ENCODE measurements at places on chromosomes 3 and 15.

DNA sequence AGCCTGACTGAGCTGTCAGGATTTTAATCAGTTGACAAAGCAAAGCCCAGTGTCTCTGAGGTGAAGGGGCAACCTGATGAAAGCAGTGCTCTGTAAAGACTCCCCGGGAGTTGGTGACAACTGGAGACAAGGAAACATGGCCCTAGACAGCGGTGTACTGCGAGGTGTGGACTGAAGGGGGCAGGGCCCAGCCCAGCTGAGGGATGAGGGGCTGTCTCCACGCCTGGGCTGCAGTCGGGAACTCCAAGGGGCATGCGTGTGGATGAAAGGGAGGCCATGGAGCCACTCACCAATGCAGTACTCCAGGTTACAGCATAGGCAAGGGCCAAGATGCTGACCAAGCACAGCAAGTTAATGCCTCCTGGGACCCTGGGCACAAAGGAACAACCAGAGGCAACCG, 45.1 kb downstream of the SCAP start:
- no peak for DNase-seq

DNA sequence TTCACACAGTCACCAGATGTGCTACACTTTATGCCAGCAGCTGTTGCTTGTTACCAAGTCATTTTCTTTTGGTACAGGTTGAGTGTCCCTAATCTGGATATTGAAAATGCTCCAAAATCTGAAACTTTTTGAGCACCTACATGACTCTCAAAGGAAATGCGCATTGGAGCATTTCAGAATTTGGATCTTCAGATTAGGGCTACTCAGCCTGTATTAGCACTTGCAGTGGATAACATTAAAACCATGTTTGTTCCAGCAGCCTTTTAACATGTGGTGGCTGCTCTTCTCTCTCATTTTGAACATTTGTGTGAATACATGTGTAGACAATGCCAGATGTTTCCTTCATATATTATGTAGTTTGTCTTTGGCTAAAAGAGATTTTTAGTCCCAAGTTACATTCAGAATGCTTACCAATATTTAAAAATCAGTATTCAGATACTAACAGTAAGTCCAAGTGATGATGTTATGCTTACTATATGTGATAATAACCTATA, 230.9 kb upstream of the UBE2E1 start:
- DNase-seq, result no peak

GRCh38 chr3:143121241-143122088, 1.9 kb downstream of the CHST2 start:
- peak; percentile 82 for DNase-seq

DNA sequence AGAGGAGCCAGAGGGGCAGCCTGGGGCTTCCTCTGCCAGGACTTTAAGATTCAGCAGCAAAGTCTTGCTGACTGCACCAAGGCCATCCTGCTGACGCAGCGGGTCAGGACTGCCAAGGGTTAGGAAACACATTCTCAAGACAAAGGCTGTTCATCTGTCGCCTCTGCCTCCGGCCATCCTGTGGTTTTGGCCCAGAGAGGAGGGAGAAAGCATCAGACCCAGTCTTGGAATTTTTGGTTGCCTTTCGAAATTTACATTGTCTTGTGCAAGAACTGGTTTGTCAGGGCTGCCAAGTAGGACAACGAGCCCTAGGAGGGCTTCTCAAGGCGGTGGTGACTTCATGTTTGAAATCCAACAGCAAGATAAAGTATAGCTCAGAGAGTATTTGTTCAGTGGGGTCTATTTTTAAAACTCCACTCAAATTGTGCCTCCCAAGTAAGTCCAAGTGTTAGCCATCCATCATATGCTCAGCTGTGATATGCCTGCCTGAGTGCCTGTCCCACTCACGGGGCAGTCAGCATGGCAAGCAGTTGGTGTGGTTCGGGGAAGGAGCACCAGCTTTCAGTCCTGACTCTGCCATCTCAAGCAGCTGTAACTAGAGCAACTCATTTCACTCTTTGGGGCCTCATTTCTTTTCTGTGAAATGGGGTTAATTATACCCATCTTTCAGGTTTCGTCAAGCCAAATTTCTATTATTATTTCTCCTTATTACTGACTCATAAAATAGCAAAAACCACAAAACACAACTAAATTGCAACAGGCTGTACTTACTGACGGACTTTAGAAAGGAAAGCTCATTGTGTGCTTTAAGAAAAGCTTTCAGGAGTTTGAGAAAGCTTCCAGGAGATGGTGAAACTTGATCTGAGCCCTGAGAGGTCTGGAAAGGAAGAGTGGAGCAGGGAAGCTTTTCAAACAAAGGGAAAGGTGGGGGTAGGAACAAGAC, 42.4 kb upstream of the RHO start:
- DNase-seq, result no peak

DNA sequence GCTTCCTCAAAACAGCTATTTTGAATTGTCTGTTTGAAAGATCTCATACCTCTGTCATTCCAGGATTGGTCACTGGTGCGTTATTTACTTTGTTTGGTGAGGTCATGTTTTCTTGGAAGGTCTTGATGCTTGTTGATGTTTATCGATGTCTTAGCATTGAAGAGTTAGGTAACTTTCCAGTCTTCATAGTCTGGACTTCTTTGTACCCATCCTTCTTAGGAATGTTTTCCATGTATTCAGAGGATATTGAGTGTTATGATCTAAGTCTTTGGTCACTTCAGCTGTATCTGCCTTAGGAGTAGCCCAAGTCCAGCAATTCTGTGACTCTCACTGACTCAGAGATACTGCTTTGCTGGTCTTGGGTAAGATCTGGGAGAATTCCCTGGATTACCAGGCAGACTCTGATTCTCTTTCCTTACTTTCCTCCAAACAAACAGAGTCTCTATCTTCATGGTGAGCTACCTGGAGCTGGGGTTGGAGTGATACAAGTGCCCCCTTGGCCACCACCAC, 398.6 kb downstream of the ZIC4 start:
- no peak for DNase-seq

DNA sequence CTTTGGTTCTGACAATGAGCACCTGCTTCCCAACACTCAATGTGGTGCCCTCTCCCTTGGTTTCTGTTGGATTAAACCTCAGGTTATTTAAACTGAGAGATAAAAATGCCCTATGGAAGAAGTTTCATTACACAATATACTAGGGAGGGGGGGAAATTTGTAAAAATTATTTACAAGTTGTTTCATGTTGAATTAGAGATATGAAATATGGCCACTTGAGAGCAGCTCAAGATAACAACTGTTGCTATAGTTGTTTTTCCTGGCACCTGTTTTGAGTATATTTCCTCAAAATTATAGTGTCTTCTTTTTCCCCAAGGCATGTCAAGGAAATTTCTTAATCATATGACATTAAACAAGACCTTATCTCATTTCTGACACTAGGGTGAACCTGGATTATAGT, 101.7 kb upstream of the COL6A5 start:
- no peak for DNase-seq

DNA sequence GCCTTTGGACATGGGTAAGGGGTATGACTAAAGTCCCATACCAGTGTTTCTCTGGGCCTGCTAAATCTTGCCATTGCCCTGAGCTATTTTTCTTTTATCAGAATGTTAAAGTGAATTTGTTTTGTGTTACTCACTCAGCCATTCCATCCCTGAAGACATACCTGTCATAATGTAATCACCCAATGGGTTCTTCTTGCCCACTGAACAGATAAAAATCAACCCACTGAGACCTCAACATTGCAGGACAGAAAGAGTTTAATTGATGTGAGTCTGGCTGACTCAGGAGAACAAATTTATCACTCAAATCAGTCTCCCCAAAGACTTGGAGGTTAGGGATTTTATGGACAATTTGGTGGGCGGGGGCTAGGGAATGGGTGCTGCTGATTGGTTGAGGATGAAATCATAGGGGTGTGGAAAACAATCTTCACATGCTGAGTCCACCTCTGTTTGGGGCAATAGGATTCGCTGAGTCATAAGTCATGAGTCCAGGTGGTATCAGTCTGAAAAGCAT, 47.4 kb downstream of the ILDR1 start:
- DNase-seq, result no peak

DNA sequence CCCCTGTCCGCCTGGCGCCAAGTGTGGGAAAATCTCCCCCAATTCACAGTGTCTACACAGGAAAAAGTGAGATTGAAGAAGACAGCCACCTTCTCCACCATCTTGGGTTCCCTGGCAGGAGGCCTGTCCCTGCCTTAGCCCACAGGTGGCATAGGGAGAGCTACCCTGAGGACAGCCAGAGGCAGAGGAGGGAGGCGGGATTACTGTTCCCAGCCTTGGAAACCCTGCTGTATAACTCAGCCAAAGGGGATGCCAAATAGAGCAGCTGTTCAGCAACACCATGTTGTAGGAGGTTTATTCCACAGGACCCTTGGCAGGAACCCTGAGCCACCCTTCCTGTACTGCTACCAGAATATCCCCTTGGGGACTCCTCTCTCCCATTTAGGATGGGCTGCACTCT, 54.8 kb downstream of the PAK2 start:
- DNase-seq, result no peak
